ENCODE measurements at places on chromosomes 6 and 20. TPM values are rescaled to one million over a fixed set of nuclear protein-coding genes. Genes with fewer than 3 reads are reported as not detected.

The MYH7B gene
- 0.88 TPM for total RNA-seq

The SHLD1 gene
- 2.9 TPM for total RNA-seq

The F13A1 gene
- 421 TPM for total RNA-seq

The ZNF391 gene
- 4.5 TPM for total RNA-seq

The NKX2-4 gene
- total RNA-seq: not detected

The ZSCAN23 gene
- 2.9 TPM for total RNA-seq

The KHDC1L gene
- 0.66 TPM for total RNA-seq

The IPCEF1 gene
- total RNA-seq: 3.7 TPM

Measured in aorta (tissue), 5 donors.